ENCODE measurements at places on chromosomes 2 and 18.

DNA sequence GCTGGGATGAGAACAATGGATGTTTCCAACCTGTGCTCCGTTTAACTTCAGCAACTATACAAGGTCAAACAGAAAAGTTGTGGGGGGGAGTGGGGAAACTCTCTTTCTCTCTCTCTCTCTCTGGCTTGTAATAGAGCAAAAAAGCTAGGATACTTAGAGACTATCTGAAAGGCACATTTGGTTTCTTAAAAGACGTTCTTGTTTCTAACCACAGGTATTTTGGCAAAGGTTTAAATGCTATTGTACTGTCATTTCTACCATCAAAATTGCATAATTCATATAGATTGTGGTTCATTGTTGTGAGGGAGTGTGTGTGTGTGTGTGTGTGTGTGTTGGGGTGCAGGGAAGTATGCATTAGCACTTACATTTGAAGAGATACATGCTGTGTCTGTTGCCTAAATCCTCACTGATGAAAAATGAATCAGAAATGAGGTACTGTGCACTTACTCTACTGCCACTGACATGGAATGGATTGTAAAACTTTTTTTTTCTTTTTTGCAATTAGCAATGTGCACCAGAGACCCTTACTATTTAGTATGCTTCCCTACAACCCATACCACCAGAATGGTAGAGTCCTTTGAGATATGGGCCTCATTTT is 841.0 kb upstream of the PIK3C3 start:
- DNase-seq: no peak

GRCh38 chr2:232438951-232439757 is 16.8 kb upstream of the ALPI start:
- DNase-seq: no peak

DNA sequence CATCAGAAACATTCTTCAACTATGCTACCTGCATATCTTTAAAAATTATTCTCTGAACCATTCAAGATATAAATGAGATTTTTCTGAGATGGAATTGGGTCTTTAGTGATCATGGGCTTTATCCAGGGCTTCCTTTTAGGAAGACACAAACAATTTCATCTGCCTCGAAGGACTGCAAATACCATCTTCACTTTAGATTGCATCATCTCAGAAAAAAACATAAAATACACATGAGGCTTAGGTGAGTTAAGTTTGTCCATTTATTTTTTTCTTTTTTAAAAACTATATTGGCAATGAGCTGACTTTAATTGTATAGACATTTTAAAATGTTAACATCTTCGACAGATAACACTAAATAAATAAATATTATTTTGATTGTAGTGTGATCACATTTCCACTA is 20.1 kb downstream of the TTN start:
- no peak for DNase-seq

DNA sequence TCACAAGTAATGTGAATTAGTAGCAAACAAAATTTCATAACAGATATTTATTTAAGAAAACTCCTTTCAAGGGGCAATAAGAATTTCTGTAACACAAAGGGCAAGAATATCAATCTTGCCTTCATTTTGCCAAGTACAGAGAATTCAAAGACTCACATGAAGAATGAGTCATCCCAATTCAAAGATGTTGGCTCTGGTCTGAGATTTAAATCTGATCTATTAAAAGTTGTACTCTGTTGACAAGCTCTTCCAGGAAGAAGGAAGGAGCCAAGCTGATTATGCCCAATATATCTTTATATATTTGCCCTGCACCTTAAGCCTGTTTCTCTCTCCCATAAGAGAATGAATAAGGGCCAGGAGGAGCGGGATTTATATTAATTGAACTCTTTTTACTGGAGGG is 55.9 kb upstream of the RPE start:
- DNase-seq: no peak

- DNase-seq: no peak
These were observed 41.6 kb upstream of the ACYP2 start for GRCh38 chr2:54073796-54074195.

- DNase-seq: no peak
These were observed 28.4 kb downstream of the ARHGAP28 start for GRCh38 chr18:6757931-6758330.

GRCh38 chr2:171410624-171411023 is 23.2 kb downstream of the METTL8 start:
- DNase-seq: no peak

GRCh38 chr2:15971351-15971750 is 31.0 kb downstream of the MYCN start:
- DNase-seq: no peak

DNA sequence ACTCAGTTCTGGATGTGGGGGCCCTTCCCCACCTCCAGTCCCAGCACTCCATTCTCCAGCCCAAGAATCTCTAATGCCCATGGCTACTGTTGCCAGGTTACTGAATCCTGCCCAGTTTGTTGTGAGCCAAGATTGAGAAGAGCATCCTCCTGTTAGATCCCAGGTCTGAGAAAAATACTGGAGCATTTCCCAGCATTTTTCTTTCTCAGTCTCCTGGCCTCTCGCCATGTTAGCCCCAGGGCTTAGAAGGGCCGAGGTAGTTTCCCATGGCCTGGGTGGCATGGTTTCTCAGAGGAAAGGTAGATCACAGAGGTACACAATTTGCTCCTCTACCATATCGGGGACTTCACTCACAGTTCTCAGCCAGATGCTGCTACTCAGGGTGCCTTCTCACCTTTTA is 135.7 kb downstream of the OTX1 start:
- DNase-seq: no peak

- DNase-seq: no peak
These were observed 113.3 kb upstream of the EPC2 start for GRCh38 chr2:148531235-148531634.

DNA sequence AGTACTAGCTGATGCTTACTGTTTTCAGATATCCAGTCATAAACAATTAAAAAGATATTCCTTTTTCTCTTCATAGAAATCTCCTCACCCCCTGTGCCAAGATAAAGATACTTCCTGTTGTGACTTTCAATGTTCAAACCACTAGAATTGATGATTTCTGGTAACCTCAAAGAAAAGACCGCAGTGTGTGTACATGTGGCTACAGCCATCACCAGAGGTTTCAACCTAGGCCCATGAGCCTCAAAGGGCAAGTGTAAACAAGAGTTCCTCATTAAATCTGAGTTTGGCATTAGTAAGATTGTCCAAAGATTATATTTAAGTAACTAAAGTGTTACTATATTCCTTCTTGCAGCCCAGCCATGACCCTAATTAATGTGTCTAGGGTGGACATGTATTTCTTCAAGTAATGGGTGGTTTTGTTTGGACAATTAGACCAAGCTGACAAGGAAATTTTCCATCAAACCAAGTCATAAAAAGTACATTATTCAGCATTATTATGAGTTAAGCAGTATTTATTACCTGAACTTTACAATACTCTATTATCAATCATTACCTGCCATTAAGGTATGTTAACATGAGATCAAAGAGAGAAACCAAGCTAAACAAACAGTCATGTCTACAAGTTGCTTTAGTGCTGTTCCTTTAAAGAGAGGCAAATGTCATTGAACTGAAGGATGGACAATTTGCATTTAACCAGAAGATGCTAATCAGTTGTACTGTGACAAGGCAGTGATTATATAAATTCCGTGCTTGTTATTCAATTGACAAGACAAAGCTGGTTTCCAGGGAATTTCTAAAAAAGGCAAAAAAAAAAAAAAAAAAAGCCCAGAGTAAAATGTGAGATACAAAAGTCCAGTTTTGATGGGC is 382.7 kb downstream of the LNPK start:
- no peak for DNase-seq

GRCh38 chr2:107801498-107801897 is 25.2 kb upstream of the RGPD4 start:
- DNase-seq: no peak

DNA sequence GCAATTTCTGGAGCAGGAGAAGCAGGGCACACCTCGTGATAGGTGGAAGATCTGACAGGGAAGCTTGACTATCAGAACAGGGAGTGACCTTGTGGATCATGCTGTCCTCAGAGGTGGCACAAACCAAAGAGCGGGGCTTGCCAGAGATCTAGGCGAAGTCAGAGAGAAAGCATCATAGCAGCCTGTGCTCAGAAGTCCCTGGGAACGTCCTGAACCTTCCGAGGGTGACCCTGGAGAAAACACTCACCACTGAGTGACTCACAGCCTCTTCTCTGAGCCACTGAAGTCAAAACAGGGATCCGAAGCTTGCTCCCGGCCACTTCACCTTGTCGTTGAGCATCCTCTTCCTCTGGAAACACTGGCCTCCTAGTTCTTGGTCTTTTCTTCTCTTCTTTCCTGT is 56.7 kb downstream of the IL1R2 start:
- no peak for DNase-seq

GRCh38 chr2:186060744-186061440 is 322.3 kb downstream of the FSIP2 start:
- no peak for DNase-seq

GRCh38 chr2:23280401-23280800 is 104.6 kb upstream of the KLHL29 start:
- DNase-seq: no peak

DNA sequence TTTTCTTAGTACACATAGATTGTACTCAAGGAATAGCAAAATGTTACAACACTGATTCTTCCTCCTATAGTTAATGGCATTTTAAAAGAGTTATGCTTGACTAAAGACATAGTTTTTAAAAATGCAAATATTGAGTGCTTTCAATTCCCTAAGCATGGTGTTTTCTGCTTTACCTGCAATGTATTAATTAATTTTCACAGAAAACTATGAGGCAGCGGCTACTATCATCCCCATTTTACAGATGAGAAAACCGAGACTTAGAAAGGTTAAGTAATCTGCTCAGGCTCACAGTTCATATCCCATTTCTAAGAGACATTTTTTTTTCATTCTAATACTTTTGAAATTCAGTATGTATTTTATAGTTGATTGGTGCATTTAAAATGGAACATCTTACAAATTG is 38.0 kb downstream of the BMP10 start:
- no peak for DNase-seq

- no peak for DNase-seq
These were observed 141.0 kb downstream of the UXS1 start for GRCh38 chr2:106053116-106053515.

- DNase-seq: no peak
These were observed 289.3 kb downstream of the FSIP2 start for GRCh38 chr2:186027922-186028321.

DNA sequence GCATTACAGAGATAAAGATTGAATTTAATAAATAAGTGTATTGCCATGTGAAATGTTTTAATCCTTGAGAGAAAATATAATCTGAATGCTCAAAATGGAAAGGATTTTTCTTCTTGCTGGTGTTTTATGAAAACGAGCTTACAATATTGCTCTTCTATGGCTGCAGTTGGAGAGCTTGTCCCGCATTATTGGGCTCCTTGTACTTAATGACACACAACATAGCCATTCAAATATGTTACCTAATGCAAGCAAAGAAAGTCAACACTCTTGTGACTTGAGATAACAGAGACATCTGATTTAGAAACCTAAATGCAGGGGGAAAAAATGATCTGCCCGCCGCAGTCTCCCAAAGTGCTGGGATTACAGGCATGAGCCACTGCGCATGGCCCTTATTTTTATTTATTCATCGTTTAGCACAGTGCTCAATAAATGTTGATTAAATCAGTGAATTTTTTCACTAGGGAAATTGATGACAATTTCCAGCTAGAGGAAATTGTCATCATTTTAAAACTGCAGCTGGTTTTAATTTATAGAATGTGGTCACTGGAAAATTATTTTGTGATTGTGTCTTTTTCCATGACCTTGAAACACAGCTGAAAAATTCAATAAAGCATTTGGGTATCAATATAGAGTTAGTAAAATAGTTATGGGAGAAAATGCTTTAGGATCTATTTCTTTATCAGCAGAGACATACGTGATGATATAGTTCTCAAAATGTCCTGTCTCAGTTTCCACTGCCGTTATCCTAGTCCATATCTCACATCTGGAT is 2.4 kb upstream of the PRKD3 start:
- no peak for DNase-seq

- no peak for DNase-seq
These were observed 170.6 kb downstream of the SLC8A1 start for GRCh38 chr2:40281021-40281940.

DNA sequence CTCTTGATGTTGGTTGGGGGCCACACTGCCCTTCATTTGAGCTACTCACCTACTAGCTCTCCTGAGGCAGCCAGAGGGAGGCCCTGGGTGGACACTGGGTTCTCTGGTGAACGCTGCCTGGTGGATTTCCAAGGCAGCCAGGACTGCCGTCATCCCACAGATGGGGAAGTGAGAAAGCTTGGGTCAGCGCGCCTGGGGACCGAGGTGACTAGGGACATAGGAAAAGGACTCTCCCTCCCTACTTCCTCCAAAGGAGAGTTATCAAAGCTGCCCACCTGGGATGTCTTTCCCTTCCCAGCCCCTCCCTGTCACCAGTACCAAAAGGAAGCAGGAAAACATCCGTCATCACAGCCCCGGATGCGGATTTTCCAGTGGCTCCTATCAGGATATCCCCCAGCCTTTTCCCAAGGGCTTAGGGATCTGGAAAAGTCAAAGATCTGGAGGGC is 3.8 kb upstream of the SEMA4C start:
- no peak for DNase-seq

GRCh38 chr2:109212836-109213563 is 84.0 kb downstream of the SH3RF3 start:
- DNase-seq: no peak

GRCh38 chr2:111173856-111174255 is 53.1 kb downstream of the BCL2L11 start:
- DNase-seq: no peak

GRCh38 chr2:109084341-109084740 is 44.7 kb upstream of the SH3RF3 start:
- no peak for DNase-seq

- DNase-seq: no peak
These were observed 23.2 kb downstream of the MC2R start for GRCh38 chr18:13892098-13892497.

GRCh38 chr18:6868033-6868432 is 138.5 kb downstream of the ARHGAP28 start:
- no peak for DNase-seq

DNA sequence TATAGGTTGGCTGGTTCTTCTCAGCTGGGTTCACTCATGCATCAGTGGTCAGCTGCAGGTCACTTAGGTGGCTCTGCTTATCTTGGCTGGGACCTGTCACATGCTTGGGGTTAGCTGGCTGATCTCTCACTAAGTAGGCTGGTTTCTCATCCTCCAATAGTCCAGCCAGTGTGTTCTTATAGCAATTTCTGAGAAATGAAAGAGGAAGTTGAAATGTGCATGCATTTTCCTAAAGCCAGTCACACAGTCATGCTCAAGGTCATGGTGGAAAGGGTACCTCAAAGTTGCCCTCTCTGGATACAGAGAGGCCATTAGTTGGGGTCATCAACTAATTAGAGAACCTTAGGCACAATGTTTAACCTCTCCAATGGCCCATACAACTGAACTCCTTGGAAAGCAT is 64.4 kb downstream of the KLHL29 start:
- DNase-seq: no peak

DNA sequence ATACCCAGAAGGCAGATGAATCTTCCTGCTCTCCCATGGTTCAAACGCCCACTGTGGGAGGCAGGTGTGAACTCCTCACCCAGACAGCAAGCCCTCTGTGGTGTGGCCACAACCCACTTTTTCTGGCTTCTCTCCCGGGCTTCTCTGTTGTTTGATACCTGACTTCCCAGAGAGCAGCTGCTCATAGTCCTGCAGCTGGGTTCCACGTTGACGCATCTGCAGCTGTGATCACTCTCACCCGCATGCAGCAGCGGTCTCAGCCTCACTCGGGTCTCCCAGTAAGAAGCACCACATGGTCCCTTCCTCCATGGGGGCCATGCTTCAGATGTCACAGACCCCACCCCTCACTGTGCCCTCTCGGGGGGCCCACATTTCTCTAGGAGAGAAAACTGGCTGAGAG is 3.5 kb downstream of the ASPRV1 start:
- no peak for DNase-seq
